ENCODE measurements at places on chromosomes 6 and 20.

DNA sequence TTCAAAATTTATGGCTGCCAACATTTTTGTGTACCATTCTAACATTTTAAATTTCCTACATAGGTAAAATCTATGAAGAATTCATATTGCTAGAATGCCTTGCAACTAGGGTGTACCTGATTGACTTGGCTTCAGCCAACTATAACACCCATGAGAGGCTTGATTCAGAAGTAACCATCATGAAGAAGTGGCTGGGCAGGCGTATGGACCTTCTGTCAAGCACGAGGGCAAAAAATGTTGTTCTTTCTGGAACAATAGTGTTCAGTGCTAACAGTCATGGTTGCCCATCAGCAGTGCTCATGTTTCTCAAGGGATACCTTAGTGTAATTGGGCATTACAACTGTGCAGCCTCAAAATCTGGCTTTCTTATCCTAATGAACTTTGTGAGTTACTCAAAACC lies 42.9 kb downstream of the ID4 start:
- H3K4me1 ChIP-seq = no peaks in the 10 kb centered on the region
- no peak overlapping the region for H3K4me3 ChIP-seq
- DNase-seq = no peak
- H3K27ac ChIP-seq = no peak overlapping the region
- no peaks in the 10 kb centered on the region for H3K27me3 ChIP-seq
- no peaks in the 10 kb centered on the region for H3K36me3 ChIP-seq

- no peaks in the 10 kb centered on the region for H3K27me3 ChIP-seq
- H3K4me1 ChIP-seq = no peaks in the 10 kb centered on the region
- no peak for DNase-seq
These were observed 6.4 kb upstream of the SLC22A7 start for GRCh38 chr6:43291708-43292107.

DNA sequence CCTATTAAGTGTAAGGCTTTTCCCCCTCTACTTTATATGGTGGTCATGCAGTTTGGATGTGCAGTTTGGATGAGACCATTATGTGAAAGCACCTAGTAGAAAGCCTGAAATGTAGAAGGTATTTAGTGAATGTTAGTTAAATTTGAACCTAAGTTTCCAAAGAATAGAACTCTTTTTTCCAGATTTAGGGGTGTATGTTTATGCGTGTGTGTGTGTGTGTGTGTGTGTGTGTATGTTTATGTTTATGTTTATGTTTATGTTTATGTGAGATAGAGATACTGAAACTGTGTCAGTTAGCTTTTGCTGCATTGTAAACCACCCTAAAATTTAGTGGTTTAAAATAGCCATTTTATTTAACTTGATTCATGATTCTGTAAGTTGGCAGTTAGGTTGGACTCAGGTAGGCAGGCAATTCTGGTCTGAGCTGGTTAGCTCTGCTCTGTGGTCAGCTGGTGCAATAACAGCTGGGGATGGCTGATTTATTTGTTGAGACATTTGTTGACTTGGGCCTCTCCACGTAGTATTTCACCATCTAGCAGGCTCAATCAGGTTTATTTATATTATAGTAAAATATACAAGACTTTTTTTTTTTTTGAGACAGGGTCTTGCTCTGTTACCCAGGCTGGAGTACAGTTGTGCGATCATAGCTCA lies 54.0 kb downstream of the STK4 start:
- peaks cover 6% of the 10 kb centered on the region for H3K36me3 ChIP-seq
- H3K4me1 ChIP-seq = no peaks in the 10 kb centered on the region
- H3K4me3 ChIP-seq = no peak overlapping the region
- no peak overlapping the region for H3K27ac ChIP-seq
- no peaks in the 10 kb centered on the region for H3K27me3 ChIP-seq

DNA sequence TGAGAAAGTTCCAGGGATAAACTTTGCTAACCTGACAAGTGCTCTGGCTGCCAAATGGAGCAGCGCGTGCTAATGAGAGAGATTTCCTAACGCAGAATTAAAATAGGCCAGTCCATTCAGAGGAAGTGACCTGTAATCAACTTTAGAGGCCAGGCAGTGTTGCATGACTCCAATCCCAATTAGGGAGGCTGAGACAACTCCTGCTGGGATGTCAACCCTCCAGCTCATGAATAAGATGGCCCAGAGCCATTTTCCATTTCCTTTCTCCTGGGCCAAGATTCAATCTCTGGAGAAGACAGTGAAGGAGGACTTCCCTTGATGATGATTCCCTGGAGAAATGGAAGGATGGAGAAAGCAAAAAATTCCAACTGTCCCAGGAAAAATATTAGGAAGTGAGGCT lies 241.5 kb upstream of the RNF24 start:
- H3K36me3 ChIP-seq = no peaks in the 10 kb centered on the region
- no peaks in the 10 kb centered on the region for H3K27me3 ChIP-seq
- H3K27ac ChIP-seq = no peak overlapping the region
- no peaks in the 10 kb centered on the region for H3K4me1 ChIP-seq
- DNase-seq = no peak
- no peak overlapping the region for H3K4me3 ChIP-seq

DNA sequence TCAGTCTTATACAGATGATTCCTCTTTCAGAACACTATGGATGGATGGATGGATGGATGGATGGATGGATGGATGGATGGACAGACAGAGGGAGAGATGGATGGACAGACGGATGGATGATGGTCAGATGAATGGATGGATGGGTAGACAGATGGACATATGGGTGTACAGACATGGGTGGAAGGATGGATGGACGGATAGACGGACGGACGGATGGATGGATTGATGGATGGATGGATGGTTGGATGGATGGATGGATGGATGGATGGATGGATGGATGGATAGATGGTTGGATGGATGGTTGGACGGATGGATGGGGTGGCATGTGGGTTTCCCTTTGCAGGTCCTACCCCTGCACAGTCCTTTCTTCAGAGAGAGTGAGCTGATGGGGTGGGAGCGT lies 320.7 kb downstream of the CDH4 start:
- no peak for DNase-seq
- H3K27ac ChIP-seq = no peak overlapping the region
- H3K36me3 ChIP-seq = no peaks in the 10 kb centered on the region
- H3K27me3 ChIP-seq = no peaks in the 10 kb centered on the region

DNA sequence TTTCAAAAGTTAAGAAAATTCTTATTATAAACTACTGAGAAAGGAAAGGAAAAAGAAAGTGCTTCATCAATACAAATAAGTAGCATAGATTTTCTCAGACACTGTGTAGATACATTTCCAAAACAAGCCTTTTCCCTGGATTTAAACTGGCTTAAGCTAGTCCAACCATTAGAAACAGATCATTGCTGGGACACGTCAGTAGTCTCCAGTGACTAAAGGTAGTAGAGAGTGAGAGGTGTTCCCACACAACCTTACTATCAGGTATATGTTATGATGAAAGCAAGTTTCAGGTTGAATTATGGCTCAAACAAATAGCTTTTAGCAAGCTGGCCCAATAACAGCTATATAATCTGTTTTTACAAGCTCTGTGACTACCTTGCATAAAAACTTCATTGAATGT lies 47.3 kb upstream of the SLC2A12 start:
- no peaks in the 10 kb centered on the region for H3K36me3 ChIP-seq
- DNase-seq = no peak
- no peak overlapping the region for H3K4me3 ChIP-seq
- no peak overlapping the region for H3K27ac ChIP-seq
- no peaks in the 10 kb centered on the region for H3K4me1 ChIP-seq

GRCh38 chr6:44042261-44042988 lies 84.8 kb downstream of the MRPL14 start:
- H3K27me3 ChIP-seq = no peaks in the 10 kb centered on the region
- DNase-seq = no peak
- H3K4me3 ChIP-seq = no peak overlapping the region
- peaks cover 59% of the 10 kb centered on the region for H3K4me1 ChIP-seq
- H3K27ac ChIP-seq = peak overlapping the region; percentile 49
- no peaks in the 10 kb centered on the region for H3K36me3 ChIP-seq

DNA sequence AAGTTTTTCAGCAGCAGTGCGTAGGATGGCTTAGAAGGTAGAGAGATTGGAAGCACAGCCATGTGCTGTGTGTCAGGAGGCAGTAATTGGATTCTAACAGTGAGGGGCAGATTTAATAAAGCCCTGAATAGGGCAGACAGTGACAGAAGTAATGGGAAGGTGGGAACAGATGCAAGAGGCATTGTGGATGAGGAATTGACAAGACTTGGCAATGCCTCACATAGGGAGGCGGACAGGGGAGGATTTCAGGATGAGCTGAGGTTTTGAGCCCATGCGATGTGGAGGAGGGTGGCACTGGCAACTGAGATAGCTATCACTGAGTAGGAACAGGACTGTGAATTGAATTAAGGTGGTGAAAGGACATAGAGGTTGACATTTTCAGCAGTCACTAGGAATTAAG lies 262.2 kb upstream of the FLRT3 start:
- H3K27me3 ChIP-seq = no peaks in the 10 kb centered on the region
- H3K4me3 ChIP-seq = no peak overlapping the region
- DNase-seq = no peak
- no peak overlapping the region for H3K27ac ChIP-seq
- H3K4me1 ChIP-seq = no peaks in the 10 kb centered on the region

DNA sequence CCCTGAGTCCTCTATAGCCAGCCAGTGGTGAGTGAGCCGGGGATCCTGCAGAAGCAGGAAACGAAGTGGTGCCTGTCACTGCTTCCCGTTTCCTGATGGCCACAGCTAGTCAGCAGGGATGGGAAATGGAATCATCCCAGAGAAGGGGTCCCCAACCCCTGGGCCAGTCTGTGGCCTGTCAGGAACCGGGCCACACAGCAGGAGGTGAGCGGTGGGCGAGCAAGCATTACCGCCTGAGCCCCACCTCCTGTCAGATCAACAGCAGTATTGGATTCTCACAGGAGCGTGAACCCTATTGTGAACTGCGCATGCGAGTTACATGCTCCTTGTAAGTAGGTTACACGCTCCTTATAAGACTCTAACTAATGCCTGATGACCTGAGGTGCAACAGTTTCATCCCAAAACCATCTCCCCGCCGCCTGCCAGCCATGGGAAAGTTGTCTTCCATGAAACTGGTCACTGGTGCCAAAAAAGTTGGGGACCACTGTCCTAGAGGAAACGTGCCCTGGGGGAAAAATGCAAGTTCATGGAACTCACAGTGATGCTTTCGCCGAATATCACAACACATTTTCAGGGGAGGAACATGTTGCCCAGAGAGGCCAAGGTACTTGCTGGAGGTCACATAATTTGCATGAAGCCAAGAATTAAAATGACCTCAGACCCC lies 113.8 kb downstream of the JPH2 start:
- H3K27me3 ChIP-seq = peaks cover 5% of the 10 kb centered on the region
- no peaks in the 10 kb centered on the region for H3K4me1 ChIP-seq
- no peaks in the 10 kb centered on the region for H3K36me3 ChIP-seq
- H3K4me3 ChIP-seq = no peak overlapping the region

DNA sequence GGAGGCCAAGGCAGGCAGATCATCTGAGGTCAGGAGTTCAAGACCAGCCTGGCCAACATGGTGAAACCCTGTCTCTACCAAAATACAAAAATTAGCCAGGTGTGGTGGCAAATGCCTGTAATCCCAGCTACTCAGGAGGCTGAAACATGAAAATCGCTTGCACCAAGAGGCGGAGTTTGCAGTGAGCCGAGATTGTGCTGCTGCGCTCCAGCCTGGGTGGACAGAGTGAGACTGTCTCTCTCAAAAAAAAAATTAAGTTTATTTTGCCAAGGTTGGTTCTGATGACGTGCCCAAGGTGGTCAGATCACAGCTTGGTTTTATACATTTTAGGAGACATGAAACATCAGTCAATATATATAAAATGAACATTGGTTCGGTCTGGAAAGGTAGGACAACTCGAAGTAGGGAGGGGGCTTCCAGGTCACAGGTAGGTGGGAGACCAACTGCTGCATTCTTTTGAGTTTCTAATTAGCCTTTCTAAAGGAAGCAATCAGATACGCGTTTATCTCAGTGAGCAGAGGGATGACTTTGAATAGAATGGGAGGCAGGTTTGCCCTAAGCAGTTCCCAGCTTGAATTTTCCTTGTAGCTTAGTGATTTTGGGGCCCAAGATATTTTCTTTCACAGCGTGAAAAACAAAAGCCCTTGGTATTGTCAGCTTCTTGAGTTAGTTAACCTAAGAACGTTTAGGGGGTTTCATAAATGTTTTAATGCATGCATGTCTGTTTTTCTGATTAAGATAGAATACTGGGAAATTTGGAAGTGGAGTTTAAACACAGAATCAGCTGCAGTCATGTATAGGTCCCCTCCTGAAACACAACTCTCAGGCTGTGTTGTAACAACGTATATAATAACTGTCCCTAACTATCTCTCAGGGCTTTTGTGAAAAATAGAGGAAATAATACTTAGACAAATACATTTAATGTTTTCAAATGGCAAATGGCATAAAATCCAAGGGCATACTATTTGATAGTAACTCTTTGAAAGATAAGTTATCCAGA lies 16.7 kb downstream of the ACOT13 start:
- no peak overlapping the region for H3K4me3 ChIP-seq
- no peaks in the 10 kb centered on the region for H3K36me3 ChIP-seq
- no peak overlapping the region for H3K27ac ChIP-seq
- no peak for DNase-seq

DNA sequence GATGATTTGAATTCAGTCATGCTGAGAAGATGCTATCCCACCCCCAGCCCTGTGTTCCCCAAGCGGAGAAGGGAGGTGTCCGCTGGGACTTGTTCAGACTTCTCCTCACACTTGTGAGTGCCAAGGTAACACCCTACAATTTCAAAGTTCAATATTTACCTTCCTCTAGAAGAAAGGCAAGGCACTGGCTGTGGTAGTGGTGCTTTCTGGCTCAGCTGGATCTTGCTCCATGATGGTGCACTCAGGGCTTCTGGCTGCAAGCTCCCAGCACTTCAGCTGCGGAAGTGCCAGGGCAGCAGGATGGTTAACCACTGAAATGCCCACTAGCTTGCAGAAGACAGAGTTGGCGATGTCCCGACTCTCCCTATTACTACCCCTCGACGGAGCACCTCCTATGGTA lies 135.4 kb downstream of the MTFR2 start:
- H3K27ac ChIP-seq = no peak overlapping the region
- no peak overlapping the region for H3K4me3 ChIP-seq
- no peaks in the 10 kb centered on the region for H3K27me3 ChIP-seq
- DNase-seq = no peak
- no peaks in the 10 kb centered on the region for H3K36me3 ChIP-seq

- H3K36me3 ChIP-seq = no peaks in the 10 kb centered on the region
- peak overlapping the region; percentile 70 for H3K27ac ChIP-seq
- no peak for DNase-seq
- peak overlapping the region; percentile 52 for H3K4me3 ChIP-seq
- H3K27me3 ChIP-seq = no peaks in the 10 kb centered on the region
These were observed 1.0 kb downstream of the CABLES2 start for GRCh38 chr20:62405981-62406513.

DNA sequence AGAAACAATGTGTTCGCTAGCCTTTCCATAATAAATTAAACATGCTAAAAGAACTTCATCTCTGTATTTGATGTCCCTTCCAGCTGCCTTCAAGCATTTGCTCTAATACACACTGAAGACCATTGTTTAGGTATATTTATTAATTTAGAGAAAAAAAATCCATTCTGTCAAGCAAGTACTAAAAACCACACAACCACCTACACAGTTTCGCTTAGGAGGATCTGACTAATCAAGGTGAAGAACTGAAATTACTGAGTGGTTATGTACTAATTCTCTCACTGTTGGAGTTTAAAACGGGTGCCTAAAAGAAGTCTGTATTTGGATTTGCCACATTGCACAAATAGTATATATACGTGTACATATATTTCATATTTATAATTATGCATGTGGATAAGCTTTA lies 58.9 kb downstream of the GMDS start:
- no peaks in the 10 kb centered on the region for H3K4me1 ChIP-seq
- H3K4me3 ChIP-seq = no peak overlapping the region
- no peaks in the 10 kb centered on the region for H3K36me3 ChIP-seq
- H3K27ac ChIP-seq = no peak overlapping the region
